ENCODE measurements at places on chromosomes 6 and 20. TPM values are rescaled to one million over a fixed set of nuclear protein-coding genes. Genes with fewer than 3 reads are reported as not detected.

WFDC9 gene
- not detected for total RNA-seq

GRCh38 chr20:37282556-37282955 is 6.9 kb upstream of the MANBAL start:
- DNase-seq: peak; percentile 44

CD93 gene
- total RNA-seq: not detected

GRCh38 chr6:24927985-24928745 is 7.6 kb downstream of the RIPOR2 start:
- DNase-seq: no peak

GRCh38 chr20:52724541-52724940 is 247.6 kb upstream of the TSHZ2 start:
- no peak for DNase-seq

GRCh38 chr6:45645302-45645701 is 267.6 kb upstream of the SUPT3H start:
- DNase-seq: no peak

- DNase-seq: no peak
Measured at GRCh38 chr6:130969166-130969565, 93.9 kb downstream of the EPB41L2 start.

DNA sequence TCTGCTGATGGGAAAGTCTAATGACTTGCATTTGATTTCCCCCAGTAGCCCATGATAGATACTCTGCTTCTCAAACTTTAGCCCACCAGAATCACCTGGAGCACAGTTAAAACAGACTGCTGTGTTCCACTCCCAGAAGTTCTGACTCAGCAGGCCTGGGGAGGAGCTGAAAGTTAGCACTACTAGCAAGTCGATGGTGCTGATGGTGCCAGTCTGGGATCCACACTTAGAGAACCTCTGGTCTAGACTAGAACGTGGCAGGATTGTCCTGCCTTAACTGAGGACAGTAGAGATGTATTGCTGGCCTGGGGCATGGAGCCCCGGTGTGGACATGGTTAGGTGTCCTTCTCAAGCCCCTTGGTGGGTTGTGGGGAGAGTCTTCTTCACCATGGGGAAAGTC is 8.7 kb downstream of the TOX2 start:
- DNase-seq: no peak
